ENCODE measurements at places on chromosomes 7 and 10.

GRCh38 chr7:30462179-30462578 is 16.4 kb downstream of the NOD1 start:
- DNase-seq = no peak

- no peak for DNase-seq
Measured at GRCh38 chr10:102743078-102743587, 615 bp upstream of the WBP1L start.

DNA sequence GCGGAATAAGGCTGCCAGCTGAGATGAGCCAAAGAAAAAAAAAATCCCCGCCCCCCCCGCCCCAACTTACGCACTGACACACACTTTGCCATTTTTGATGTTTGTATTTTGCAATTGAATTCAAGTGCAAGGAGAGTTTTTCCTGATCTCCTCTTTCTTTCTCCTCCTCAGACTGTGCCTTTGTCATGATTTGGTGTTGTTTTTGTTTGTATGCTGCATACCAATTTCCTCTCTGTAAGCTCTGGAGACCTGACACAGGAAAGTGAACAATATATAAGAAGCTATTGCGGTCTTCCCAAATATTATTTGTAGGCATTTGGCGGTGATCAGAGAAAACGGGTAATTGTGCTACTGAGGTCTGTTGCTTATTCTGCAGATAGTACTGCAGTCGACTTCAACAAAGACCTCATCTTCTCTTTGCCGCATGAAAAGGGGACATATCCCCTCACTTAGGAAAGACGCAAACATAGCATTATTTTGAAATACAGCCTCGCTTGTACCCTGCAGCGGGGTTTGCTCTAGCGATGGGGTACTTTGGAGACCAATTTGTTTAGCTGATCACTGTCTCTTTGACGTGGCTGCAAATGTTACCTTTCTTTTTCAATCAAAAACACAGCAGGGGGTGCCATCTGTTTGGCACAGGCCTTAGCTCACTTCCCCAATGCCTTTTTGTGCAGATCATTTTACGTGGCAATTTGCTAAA is 206.6 kb downstream of the SKAP2 start:
- DNase-seq = no peak

GRCh38 chr7:148914208-148914777 is 30.2 kb upstream of the EZH2 start:
- DNase-seq = peak; percentile 92

GRCh38 chr7:85469446-85470010 is 282.7 kb upstream of the SEMA3D start:
- DNase-seq = peak; percentile 26

DNA sequence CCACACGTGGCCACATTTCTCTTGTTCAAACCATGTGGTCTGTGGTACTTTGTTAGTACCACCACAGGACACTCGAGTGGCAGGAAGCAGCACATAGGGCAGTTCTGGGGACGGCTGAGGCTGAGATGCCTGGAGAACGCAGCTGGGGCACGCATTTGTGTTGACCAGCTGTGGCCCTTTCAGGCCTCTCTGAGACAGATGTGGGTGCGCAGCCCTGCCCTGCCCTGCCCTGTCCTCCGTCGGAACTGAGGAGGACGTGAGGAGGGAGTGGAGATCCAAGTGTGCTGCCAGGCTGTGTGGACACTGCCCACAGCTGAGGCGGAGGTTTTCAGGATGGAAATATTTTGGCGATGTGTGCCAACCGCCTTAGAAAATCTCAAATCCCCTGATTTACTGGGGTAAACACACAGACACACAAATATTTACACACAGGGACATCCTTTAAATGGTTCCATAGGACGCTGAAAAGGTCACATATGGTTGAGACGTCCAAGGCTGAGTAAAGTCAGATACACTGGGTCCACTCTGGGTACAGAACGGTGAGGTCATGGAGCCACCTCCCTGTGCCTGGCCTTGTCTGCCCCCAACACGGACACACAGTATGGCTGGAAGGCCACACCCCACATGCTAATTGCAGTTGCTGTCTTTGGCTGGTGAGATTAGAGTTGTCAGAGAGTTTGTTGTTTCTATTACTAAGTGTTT is 14.8 kb downstream of the BHLHA15 start:
- DNase-seq = no peak

DNA sequence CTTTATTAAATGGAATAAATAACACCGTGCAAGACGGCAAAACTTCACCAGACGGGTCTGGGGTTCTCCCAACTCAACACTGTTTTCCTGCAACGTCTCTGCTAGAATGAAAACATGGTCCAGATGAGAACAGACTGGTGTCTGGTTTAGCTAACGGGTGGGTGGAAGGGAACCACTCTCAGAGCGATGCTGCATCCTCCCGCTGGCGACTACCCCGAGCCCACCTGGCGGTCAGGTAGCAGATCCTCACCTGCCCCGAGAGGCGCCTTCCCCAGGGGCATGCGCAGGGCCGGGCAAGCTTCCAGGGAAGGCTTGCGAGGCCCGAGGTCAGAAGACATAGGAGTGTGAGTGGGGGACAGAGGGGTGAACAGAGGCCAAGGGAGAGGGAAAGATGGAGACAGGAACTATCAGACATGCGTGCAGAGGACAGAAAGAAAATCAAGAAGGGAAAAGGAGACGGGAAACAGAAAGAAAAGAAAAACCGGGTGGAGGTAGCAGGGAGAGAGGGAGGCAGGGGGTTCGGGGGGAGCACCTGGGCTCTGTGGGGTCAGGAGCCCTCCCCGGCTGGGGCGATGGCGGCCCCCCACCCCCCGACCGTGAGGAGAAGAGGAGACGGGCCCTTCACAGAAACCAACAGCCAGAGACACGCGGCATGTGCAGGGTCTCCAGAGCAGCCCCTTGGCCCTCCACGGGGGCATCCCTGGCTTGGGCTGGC is 222.0 kb downstream of the MAD1L1 start:
- no peak for DNase-seq

GRCh38 chr10:121681997-121682687 is 83.9 kb upstream of the FGFR2 start:
- no peak for DNase-seq

GRCh38 chr7:18623389-18623788 is 127.8 kb downstream of the HDAC9 start:
- DNase-seq = no peak

DNA sequence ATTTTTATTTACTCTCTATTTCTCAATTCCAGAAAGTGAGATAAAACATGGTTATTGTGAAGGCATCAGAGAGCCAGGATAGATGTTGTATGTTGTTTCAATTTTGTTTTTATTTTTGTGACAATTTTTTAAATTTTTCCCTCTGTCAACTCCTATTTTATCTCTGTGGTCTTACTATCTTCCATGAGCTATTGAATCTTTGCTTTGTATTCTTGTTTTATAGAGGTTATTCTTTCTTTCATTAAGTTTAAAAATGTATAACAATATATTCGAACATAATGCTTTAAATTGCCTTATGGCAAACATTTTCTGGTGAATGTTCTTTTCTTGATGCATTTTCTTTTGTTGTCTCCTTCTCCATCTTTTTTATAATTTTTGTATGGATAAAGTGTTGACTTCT is 78.4 kb downstream of the POU6F2 start:
- DNase-seq = no peak

GRCh38 chr7:110531186-110531585 is 559.7 kb upstream of the LRRN3 start:
- DNase-seq = peak; percentile 56

DNA sequence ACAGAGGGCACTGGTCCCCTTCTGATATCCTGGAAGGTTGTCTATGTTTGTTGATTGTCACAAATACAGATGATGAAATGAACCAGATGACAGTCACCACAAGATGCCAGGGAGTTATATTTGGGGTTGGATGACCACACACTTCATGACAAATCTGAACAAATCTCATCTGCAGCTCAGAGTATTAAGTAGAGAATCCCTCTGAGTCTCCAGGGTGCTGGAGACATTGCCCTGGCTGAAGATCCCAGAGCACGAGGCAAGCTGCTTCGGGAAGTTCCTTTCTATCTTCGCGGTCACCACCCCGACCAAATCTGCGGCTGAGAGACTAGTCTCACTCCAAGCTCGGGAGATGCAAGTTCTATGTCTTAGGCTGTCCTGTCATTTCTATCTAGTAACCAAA is 9.0 kb downstream of the DENND2A start:
- no peak for DNase-seq

DNA sequence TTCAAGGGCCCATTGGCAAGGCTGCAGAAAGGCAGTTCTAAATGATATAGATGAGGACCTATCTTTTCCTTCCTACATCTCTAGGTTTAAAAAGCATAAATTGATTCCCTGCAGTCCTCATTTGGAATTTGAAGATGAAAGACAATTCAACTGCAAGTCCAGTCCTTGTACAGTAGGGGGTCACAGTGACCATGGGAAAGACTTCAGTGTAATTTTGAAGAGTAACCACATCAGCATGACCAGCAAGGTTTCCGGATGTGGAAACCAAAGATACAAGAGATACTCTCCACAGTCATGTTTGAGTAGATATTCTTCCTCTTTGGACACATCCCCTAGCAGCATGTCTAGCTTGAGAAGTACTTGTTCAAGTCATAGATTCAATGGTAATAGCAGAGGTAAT is 539.3 kb upstream of the TEX47 start:
- DNase-seq = no peak

DNA sequence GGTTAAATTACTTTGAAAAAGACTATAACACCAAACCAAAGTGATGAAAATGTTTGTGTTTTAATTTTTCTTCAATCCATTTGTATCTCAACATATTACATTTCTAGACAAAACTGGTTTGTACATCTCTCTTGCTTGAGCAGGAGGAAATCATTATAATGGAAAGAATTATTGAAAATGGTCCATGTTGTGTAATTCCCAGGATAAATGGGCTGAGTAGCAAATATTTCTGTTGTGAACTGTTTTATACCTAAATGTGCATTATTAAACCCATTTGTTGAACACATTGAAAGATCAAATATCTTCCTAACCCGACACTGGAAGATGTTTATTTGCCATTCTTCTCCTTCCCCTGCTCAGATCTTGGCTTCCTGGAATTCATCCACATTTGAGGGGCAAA is 14.1 kb upstream of the CDK6 start:
- DNase-seq = no peak

DNA sequence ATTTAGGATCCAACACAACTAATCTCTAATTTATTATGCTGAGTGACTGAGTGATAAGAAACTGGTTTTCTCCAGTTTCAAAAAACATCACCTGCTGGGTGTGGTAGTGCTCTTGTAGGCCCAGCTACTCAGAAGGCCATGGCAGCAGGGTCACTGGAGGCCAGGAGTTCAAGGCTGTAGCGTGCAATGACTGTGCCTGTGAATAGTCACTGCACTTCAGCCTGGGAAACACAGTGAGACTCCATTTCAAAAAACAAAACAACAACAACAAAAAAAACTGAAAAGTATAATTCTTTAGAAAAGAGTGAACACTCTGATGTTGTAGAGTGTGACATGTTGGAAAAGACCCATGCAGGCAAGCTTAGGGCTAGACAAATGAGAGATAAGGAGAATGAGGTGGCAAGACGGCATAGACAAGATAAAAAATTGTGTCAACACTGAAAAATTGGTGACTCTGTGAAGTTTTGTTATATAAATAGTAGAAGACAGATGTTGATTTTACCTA is 150.1 kb upstream of the GPR22 start:
- DNase-seq = no peak
